ENCODE measurements at places on chromosomes 5 and 9.

DNA sequence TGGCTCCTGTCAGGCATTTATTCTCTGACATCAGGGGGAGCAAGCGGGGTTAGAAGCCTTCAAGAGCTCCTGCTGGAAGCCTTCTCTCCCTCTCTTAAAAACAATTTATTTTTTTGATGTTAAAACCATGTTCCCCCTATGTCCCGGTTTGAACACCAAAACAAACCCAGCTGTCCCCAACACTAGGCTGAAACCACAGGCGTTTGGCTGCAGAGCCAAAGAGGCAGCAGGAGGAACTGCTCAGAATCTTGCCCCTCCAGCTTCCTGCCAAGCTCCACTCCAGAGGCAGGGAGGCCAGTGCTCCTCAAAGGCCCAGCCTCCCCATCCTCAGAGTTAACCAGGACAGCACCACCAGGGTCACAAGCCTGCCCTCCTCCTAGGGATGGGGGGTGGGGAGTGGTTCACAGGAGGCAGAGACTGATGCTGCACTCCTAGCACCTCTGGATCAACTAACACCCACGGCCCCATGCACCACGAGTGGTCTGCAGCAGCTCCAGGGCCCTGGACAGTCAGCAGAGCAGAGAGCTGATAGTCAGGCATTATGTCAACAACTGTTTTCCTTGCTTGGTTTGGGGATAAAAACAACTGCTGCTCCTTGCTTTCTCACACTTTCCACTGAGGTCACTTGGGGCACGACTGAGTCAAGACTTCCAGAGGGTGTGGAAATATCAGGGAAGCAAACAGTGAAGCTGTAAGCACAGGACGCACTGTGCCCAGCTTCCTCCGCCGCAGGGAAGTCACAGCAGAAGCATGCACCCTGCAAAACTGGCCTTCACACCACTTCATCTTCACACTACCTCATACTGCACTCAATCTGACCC lies 96.5 kb upstream of the ADRA1B start:
- DNase-seq: no peak

DNA sequence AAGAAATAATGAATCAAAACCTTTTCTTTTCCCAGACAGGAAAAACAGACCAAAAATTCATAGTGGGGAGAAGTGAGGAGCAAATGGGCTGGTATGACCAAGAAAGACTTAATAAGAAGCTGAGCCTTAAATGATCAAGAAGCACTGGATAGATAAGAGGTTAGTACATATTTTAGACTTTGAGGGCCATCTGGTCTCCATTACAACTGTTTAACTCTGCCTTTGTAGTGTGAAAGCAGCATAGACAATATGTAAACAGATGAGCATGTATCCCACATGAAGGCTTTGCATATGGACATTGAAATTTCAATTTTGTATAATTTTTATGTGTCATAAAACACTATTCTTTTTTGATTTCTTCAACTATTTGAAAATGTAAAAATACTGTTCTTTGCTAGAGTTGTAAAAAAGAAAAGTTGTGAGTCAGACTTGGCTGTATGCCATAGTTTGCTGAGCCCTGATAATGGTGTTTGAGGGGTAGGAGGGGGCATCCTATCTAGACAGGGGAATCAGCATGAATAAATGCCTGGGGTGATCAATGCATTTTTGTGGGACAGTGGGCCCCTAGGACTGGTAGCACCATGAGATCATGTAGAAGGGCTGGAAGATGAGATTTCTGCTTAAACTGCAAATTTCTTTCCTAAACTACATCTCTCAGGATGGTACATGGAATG lies 91.8 kb upstream of the GPR151 start:
- no peak for DNase-seq

GRCh38 chr9:137405677-137406081 lies 17.3 kb downstream of the EXD3 start:
- no peak for DNase-seq

GRCh38 chr9:18692962-18693361 lies 219.0 kb downstream of the ADAMTSL1 start:
- DNase-seq: no peak

GRCh38 chr5:76221311-76221710 lies 138.1 kb downstream of the SV2C start:
- no peak for DNase-seq

DNA sequence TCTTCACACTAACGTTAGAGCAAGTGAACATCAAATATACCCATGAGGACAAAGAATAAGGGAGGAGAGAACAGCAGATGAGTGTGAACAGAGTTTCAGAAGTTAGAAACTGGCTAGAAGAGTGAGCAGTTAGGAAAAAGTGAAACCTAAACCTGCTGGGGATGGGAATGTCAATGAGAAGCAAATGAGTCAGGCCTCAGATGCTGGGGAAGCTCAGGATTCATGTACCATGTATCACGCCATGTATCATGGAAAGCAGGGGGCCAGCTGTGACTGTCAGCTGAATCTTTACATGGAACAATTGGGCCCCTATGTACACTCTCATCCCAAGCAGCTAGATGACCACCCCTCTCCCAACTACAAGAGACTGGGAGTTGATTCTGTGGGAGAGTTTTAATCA lies 16.2 kb downstream of the GDF9 start:
- no peak for DNase-seq

DNA sequence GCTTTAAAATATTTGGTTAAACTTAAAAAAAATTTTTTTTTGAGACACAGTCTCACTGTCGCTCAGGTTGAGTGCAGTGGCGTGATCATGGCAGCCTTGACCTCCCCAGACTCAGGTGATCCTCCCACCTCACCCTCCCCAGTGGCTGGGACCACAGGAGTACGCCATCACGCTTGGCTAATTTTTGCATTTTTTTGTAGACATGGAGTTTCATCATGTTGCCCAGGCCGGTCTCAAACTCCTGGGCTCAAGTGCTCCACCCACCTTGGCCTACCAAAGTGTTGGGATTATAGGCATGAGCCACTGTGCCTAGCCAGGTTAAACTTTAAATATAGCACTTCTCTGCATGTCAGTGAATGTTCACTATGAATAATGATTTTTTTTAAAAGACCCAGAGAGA lies 224.5 kb upstream of the RFX3 start:
- no peak for DNase-seq

DNA sequence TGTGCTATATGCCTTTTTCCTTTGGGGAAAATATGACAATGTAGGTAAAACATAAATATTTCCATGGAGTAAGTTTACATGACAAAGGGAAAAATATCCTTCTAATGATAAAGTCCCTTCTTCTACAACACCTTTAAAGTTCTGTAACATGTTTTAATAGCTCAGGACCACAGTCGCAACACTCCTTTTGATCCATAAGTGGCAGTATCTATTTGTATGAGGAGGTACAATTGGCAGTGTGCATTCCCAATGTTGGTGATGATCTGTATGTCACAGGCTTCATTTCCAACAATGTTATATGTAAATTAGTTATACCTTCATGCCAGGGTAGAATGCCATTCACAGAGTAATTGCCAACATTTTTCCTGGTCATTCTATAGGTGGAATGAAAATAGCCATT lies 127.1 kb upstream of the CCNH start:
- no peak for DNase-seq

DNA sequence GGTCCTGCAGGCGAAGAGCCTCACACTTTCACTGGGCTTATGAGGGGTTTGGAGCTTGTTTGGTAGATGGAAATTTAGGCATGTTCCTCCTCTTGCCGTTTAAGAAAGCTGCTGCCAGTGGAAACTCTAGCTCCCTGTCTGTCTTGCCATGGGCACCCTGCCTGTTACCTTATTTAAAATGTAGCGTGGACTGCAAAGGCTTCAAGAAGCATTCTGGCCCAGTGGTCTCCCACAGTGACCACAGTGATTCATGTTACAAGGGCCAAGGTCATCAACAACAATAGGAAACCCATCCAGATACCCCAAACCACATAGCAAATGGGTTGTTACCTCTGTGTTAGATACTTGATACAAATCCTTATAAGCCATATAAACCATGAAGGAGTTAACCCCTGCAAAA lies 96.6 kb downstream of the DPYSL3 start:
- no peak for DNase-seq

- DNase-seq: no peak
These were observed 313.7 kb downstream of the PDE4D start for GRCh38 chr5:59579824-59580167.

DNA sequence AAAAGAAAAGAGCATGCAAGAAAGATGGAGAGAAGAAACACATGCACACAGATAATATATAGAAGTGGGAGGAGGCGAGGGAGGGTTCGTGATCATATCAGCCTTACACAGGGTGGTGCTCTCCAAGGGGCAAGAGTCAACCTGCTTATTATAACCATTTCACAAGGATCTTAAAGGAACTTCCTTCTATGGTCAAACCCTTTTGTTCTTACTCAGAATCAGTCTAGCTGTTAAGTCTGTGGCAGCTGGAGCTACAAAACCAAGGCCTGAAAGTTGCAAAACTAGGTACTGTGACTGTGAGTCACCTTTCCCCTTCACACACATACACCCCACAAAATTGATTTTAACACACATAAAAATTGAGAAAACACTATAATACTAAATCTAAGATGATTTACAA lies 18.5 kb upstream of the ERMP1 start:
- peak; percentile 50 for DNase-seq

DNA sequence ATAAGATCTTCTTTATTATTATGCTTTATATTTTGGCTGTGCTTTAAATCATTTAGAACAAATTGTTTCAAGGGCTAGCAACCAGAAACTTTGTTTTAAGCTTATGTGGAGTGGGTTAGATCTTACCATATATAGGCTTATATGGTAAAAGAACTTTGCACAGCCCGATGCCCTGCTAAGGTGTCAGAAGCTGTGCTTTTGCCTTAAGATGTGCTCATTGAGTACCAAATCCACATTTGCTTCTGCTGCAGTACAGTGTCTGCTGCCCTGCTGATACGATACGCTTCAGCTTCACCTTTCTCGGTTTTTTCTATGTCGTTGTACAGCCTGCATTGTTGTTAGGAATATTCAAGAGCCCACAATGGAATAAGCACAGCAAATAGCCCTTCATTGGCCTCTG lies 34.8 kb downstream of the CD180 start:
- DNase-seq: no peak

GRCh38 chr9:122179690-122180074 lies 20.0 kb downstream of the MORN5 start:
- DNase-seq: no peak

DNA sequence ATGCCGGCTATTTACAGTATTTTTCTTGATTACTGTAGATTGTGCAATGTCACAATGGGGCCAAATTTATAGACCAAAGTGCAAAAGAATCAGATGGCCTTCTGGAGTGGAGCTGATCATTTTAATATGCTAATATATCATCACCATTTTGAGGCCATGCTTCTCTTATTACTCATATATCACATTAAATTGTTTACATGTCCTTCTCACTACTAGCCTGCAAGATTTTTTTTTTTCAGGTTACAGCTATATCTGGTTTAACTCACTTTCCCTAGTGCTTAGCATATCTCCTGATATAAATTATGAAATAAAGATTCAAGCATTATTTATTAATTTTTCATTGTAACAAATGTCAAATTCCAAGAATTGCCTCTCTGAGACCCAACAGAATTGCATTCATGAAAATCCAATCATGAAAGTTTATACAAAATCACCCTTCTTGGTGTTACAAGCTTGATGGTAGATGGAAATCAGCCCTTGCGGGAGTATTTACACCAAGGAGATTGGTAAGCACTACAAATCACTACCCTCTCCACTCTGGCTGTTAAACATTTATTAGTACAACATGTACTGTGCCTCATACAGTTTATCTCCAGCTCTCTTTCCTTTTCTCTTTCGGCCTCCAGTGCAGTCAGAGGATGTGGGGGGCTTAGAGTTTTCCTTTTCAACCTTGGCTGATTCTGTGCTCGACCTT lies 703.9 kb downstream of the BRINP1 start:
- no peak for DNase-seq

- DNase-seq: no peak
These were observed 182.2 kb upstream of the SMARCA2 start for GRCh38 chr9:1832960-1833359.

DNA sequence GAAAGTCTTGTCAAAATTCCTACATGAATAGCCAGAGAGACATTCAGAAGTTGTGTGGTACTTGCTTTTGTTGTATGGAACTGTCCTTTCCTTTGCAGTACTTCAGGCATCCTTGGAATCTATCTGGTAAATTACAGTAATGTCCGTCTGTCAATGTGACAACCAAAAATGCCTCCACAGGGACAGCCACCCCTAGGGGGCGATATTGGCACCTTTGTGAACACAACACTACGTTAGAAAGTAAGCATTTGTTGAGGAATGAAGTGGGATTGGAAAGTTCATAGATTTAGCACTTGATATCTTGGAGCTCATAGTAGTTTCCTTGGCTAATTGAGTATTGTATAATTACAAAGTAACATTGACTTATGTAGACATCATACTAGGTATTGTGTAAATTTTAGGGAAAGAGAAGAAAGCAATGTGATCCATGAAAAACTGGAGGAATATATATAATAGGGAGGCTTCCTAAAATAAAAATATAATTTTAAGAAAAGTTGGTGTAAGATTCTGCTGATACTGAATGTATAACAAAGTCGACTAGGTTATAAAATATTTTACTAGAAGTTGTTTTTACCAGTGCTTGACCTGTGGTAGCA lies 32.7 kb downstream of the TMEFF1 start:
- DNase-seq: peak; percentile 72

DNA sequence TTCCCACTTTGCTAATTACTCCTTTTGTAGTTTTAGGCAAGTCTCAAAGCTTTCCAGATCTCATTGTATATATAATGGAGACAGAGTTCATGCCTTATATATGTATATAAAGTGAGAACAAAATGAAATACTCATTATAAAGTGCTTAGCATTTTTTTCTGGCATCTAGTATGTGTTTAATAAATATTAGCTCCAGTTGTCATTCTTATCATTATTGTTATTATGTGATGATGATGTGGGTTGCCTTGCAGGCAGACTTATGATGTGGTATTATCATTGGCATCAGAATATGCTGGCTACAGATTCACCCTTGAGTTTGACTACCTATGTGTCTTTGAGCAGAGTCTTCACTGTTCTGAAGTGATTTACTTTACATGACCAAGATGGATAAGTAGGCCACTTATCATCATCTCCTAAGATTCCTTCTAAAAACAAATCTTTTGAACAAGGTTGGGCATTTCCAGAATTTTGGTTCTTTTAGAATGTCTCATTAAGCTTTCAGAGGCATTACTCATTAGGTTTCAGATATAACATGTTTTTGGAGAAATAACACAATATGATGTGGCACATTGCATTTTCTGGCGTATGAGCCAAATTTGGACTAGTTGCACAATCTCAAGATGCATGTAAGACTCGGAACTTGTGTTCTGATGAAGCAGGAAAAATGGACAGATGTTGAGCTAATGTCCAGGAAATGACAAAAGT lies 145.6 kb upstream of the TNC start:
- DNase-seq: no peak

DNA sequence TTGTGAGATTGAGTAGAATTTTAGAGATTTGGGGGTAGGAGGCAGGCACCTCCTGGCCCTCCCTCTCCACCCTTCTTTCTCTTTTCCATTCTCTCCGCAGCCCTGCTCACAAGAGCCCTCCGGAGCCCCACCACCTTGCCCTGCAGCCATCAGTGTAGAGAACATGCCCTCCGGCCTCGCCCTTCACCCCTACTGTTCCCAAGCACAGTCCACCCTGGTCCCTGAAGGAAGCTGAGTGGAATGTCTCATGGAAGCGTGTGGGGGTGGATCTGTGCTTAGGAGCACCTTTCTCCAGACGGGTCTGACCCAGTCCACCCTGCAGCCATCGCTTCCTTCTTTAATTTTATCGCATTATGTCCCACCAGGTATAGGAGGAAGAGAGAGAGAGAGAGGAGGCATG lies 267.1 kb downstream of the NSG2 start:
- no peak for DNase-seq
